ENCODE measurements at places on chromosomes 16 and 17. TPM values are rescaled to one million over a fixed set of nuclear protein-coding genes. Genes with fewer than 3 reads are reported as not detected.

Gene KRTAP4-1
- not detected for polyA plus RNA-seq

Gene NOB1
- 16.9 TPM for polyA plus RNA-seq

Gene CSH2
- polyA plus RNA-seq = not detected

Gene CHST4
- polyA plus RNA-seq = not detected

Gene STH
- not detected for polyA plus RNA-seq

Gene ACAP1
- 137 TPM for polyA plus RNA-seq

DNA sequence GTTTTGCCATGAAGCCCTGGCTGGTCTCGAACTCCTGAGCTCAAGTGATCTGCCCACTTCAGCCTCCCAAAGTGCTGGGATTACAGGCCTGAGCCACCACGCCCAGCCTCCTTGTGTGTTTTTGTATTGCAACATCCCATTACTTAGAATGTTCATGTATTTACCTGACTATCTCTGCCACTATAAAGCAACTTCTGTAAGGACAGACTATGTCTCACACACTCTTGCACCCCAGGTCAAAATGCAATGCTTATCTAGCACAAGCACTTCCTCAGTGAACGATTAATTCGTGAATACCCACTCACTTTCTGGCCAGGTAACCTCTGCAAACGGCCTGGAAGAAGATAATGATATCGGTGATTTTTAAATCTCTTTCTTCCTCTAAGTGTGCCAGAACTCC, 82.6 kb downstream of the NDEL1 start:
- no peak overlapping the region for H3K4me3 ChIP-seq
- no peak for DNase-seq
- no peak overlapping the region for H3K27ac ChIP-seq
- no peaks in the 10 kb centered on the region for H3K27me3 ChIP-seq
- no peaks in the 10 kb centered on the region for H3K4me1 ChIP-seq
- peaks cover 8% of the 10 kb centered on the region for H3K36me3 ChIP-seq

- DNase-seq = no peak
- H3K4me1 ChIP-seq = peaks cover 4% of the 10 kb centered on the region
- no peak overlapping the region for H3K4me3 ChIP-seq
- H3K27ac ChIP-seq = no peak overlapping the region
- peaks cover 3% of the 10 kb centered on the region for H3K27me3 ChIP-seq
Measured at GRCh38 chr17:66481271-66481670, 178.9 kb downstream of the PRKCA start.

DNA sequence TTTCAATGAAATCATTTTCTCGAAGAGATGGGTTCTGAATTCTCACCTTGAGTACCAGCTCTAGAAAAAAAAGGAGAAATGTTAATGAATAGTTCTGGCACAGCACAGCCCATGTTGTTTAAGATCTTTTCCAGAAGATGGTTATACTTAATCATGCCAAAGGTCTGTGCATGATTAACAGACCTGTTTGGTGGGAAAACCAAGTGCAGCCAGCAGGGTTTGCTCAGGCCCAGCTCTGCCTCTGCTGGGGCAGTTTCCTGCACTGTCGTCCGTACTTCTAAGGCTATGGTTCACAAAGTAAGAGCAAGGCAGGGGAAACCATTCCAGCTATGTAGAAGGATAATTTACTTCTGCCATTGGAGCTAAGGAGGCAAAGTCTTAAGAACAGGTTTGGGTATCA, 10.7 kb downstream of the ANKRD40 start:
- peaks cover 4% of the 10 kb centered on the region for H3K36me3 ChIP-seq
- H3K27me3 ChIP-seq = no peaks in the 10 kb centered on the region
- H3K27ac ChIP-seq = peak overlapping the region; percentile 72
- H3K4me3 ChIP-seq = no peak overlapping the region
- DNase-seq = no peak

GRCh38 chr16:21163576-21163975, 5.1 kb downstream of the LDAF1 start:
- peaks cover 14% of the 10 kb centered on the region for H3K4me1 ChIP-seq
- no peak for DNase-seq
- no peaks in the 10 kb centered on the region for H3K27me3 ChIP-seq
- H3K36me3 ChIP-seq = peaks cover 4% of the 10 kb centered on the region
- H3K27ac ChIP-seq = no peak overlapping the region

- H3K27me3 ChIP-seq = no peaks in the 10 kb centered on the region
- peaks cover 18% of the 10 kb centered on the region for H3K36me3 ChIP-seq
- H3K27ac ChIP-seq = no peak overlapping the region
- H3K4me3 ChIP-seq = no peak overlapping the region
- no peak for DNase-seq
Measured at GRCh38 chr17:74795327-74796020, 19.3 kb upstream of the NAT9 start.

DNA sequence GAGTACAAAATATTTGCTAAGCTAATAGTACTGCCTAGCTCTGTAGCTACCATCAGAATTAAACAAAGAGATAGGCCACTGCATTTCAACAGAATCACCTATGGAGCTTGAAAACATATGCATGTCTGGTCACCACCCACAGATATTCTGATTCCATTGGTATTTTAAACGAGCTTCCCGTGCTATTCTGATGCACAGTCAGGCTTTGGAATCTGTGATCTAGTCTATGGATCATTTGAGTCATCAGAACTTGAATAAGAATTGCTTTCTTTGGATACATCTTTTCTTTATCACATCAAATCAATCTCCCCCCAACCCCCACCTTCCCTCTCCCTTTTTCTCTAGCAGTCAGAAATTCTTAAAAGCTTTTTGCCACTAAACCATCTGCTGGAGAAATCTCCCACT, 124.7 kb downstream of the NPIPB5 start:
- no peak overlapping the region for H3K27ac ChIP-seq
- peaks cover 1% of the 10 kb centered on the region for H3K27me3 ChIP-seq
- no peak for DNase-seq
- H3K36me3 ChIP-seq = no peaks in the 10 kb centered on the region
- no peaks in the 10 kb centered on the region for H3K4me1 ChIP-seq
- no peak overlapping the region for H3K4me3 ChIP-seq

DNA sequence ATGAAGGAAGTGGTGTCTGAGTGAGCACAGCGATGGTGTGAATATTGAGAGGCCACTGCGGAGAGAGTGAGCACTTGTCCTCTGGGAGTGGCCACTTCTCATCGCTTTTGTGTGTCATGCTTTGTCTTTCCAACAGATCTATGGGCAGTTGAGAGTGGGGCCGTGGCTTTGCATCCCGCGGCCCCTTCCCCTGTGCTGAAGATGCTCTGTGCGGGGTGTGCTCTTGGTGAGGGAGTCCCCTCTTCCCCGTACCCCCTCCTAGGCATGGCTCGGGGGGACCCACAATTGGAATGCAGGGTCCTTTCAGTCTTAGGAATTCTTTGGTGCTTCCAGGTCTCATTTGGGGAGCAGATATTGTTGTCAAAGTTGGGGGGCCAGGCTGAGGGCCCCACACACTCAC, 197.3 kb upstream of the WSCD1 start:
- H3K27me3 ChIP-seq = peaks cover 3% of the 10 kb centered on the region
- H3K4me3 ChIP-seq = no peak overlapping the region
- no peak overlapping the region for H3K27ac ChIP-seq
- no peaks in the 10 kb centered on the region for H3K4me1 ChIP-seq
- DNase-seq = no peak
- no peaks in the 10 kb centered on the region for H3K36me3 ChIP-seq

DNA sequence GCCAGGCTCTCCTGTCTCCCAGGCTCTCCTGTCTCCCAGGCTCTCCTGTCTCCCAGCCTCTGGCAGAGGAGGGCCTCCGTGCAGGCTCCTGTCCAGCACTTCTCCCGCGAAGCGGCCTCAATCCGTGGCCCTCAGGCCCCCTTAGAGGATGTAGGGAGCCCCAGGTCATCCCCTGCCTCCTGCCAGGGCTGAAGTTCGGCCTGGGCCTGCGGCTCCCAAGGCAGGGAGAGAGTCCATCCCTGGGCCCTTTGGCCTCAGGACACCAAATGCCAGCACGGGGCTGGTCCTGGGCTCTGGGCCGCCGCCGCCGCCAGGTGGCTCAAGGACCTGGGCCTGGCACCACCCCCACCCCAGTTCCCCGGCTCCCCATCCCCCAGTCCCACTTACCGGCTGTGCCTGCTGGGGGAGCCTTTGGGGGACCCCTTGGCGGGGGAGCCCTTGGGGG, 370 bp downstream of the EVPL start:
- H3K4me3 ChIP-seq = no peak overlapping the region
- H3K27ac ChIP-seq = no peak overlapping the region
- no peaks in the 10 kb centered on the region for H3K36me3 ChIP-seq
- H3K4me1 ChIP-seq = peaks cover 13% of the 10 kb centered on the region
- no peaks in the 10 kb centered on the region for H3K27me3 ChIP-seq

DNA sequence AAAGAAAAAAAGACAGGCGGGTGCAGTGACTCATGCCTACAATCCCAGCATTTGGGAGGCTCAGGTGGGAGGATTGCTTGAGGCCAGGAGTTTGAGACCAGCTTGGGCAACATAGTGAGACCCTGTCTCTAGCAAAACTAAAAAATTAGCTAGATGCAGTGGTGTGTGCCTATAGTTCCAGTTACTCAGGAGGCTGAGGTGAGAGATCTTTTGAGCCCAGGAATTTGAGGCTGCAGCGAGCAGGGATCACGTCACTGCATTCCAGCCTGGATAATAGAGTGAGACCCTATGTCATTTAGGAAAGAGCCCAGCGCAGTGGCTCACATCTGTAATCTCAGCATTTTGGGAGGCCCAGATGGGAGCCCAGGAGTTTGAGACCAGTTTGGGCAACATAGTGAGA, 126.6 kb downstream of the CMIP start:
- peaks cover 4% of the 10 kb centered on the region for H3K36me3 ChIP-seq
- H3K27me3 ChIP-seq = peaks cover 9% of the 10 kb centered on the region
- peaks cover 42% of the 10 kb centered on the region for H3K4me1 ChIP-seq
- H3K4me3 ChIP-seq = no peak overlapping the region
- H3K27ac ChIP-seq = no peak overlapping the region

DNA sequence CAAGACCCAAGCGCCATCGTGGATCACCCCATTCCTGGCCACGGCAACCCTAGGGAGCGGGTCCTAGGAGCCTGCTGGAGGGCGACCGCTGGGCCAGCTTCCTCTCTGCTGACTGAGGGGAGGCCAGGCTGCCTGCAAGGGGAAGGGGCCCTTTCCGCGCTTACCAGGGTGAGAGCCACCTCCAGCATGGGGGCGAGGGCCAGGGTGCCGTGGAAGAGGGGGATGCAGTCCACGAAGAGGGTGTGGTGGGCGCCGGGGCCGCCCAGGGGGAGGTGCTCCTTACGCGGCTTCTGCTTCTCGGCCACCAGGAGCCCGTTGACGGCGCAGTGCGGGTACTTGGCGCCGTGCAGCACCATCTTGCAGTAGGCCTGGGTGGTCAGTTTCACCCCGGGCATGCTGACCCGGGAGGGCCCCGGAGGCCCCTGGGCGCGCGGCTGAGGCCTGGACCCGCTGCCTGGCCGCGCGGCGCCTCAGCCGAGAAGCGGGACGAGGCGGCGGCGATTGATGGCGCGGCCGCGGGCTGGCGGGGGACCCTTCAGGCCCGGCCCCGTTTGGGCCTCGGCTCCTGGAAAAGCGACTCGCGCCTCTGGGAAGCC, 345 bp downstream of the EMC8 start:
- H3K36me3 ChIP-seq = peaks cover 29% of the 10 kb centered on the region
- peak overlapping the region; percentile 86 for H3K27ac ChIP-seq
- H3K4me3 ChIP-seq = peak overlapping the region; percentile 85
- peaks cover 71% of the 10 kb centered on the region for H3K4me1 ChIP-seq

Data from immature natural killer cell (primary cell).